ENCODE measurements at places on chromosomes 11 and 22. TPM values are rescaled to one million over a fixed set of nuclear protein-coding genes. Genes with fewer than 3 reads are reported as not detected.

Gene NPAS4
- total RNA-seq, result not detected

Gene PAAF1
- total RNA-seq, result 12.6 TPM

Gene ACRV1
- total RNA-seq, result not detected

Gene KIF18A
- total RNA-seq, result 1.0 TPM

All from nasal cavity respiratory epithelium epithelial cell of viscerocranial mucosa (primary cell).